Daoy (cell line): ENCODE measurements at places on chromosomes 5 and 9.

GRCh38 chr5:168366116-168366515 lies 74.7 kb downstream of the WWC1 start:
- DNase-seq, result peak; percentile 88

GRCh38 chr9:2489838-2490314 lies 131.7 kb upstream of the VLDLR start:
- peak; percentile 74 for DNase-seq

- DNase-seq, result peak; percentile 62
Measured at GRCh38 chr9:90107040-90107725, 502.4 kb downstream of the GADD45G start.

DNA sequence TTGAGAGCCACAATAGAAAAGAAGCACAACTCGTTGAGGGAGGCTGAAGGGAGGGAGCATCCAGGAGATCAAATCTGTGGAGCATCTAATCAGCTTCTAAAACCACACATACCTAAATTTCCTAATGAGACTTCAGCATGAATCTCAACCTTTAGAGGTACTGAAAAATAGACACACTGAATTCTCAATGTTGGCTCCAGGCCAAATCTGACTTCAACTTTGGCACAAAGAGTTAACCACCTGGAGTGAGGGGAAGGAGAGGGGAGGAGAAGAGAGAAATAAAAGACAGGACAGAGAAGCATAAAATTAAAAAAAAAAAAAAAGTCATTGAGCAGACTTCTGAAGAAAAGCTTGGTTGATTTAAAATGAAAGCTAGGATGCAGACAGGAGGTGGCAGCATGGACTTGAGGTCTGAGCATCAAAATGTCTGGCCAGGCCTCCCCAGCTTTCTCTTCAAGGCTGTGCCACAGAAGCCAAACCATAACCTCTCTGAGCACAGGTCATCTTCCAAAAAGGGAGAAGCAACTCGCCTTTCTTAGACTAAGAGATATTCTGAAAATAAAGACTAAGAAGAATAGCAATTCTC lies 205.6 kb downstream of the DENND1A start:
- peak; percentile 15 for DNase-seq

GRCh38 chr5:150510460-150511263 lies 2.7 kb downstream of the NDST1 start:
- no peak for DNase-seq

DNA sequence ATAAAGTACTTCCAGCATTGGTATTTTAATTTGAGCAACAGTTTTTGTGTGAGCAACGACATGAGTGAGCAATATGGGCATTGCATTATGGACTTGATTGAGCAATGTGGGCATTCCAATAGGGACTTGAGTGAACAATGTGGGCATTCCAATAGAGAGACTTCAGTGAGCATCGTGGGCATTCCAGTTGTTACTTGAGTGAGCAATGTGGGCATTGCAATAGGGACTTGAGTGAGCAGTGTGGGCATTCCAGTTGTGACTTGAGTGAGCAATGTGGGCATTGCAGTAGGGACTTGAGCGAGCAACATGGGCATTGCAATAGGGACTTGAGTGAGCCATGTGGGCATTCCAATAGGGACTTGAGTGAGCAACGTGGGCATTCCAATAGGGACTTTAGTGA lies 52.2 kb downstream of the ZCCHC7 start:
- DNase-seq, result no peak

GRCh38 chr5:3343211-3343610 lies 252.4 kb upstream of the IRX1 start:
- no peak for DNase-seq

DNA sequence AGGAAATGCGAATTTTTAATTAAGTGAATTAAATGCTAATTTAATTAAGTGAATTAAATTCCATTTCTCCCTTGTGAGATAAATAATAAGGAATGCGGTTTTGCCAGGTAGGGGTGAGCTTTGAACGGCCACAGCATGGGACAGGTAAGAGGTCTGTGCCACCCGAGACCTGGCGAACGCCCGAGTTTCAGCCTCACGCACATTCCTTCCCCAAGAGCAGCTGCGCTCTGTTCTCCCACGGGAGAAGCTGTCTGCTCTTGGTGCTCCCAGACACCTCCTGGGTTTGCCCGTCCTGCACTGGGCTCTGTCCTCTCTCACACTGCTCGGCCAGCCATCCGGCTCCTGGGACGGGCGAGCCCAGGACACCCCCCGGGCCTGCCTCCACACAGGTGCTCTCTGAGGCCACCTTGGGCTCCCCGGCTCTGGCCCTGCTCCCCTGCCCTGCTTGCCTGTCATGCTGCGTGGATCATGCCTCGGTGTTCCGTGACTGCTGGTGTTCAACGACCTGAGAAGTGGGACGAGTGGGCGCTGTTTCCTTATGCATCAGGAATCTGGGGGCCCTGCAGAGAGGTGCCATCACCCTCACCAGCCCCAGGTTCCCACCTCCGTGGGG lies 13.7 kb upstream of the CAMSAP1 start:
- no peak for DNase-seq

DNA sequence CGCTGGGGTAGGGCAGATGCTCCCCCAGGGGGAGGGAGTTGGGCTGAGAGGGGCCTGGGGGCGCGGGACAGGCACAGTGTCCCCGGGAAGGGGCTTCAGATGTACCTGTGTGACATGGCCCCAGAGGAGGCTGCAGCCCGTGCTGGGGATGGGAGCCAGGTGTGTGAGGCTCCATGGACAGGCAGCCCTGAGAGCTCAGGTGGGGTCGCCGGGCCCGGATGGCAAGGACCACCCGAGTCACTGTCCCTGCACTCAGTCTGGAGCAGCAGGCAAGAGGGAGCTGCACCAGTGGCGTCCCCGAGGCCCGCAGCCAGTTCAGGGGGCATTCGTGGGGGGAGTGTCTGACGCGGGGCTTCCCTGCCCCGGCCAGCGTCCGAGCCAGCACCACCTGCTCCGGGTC lies 18.9 kb downstream of the CCDC187 start:
- no peak for DNase-seq
